ENCODE measurements at places on chromosomes 1 and 21.

GRCh38 chr1:103859721-103860120 lies 110.0 kb downstream of the AMY1C start:
- no peak for DNase-seq

- DNase-seq = no peak
Observed at GRCh38 chr1:217272385-217272784, 358.5 kb downstream of the GPATCH2 start.

DNA sequence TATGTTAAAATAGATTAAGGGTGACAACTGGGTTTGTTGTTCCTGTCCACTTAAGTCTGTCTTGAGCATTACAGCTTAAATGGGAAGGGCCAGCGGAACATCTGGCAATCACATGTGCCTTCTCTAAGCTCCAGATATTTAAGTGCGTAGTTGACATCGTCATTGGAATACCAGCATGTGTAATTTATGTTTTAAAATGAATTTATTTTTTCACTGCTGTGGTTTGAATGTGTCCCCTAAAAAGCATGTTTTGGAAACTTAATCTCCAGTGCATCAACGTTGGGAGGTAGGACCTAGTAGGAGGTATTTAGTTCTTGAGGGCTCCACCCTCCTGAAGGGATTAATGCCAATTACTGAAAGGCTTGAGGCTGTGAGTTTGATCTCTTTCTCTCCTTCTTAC lies 13.4 kb downstream of the ZCCHC17 start:
- DNase-seq = no peak

DNA sequence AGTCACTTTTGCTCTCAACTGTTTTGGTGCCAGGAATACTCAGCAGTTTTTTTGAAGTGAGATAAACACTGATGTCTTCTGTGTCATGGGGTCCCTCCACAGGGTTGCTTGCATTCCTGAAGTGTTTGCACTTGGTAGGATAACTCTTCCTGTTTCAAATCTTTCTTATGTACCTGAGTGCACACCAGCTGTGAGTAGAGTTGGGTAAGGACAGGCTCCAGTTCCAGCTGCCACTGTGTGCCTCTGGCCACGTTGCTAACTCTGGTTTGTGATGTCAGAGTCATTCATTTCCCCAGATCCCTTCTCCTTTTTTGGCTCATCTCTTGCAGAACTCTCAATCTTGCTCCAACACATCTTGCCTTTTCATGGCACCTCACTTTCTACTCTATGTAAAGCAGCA lies 356.3 kb upstream of the B3GALT2 start:
- no peak for DNase-seq

DNA sequence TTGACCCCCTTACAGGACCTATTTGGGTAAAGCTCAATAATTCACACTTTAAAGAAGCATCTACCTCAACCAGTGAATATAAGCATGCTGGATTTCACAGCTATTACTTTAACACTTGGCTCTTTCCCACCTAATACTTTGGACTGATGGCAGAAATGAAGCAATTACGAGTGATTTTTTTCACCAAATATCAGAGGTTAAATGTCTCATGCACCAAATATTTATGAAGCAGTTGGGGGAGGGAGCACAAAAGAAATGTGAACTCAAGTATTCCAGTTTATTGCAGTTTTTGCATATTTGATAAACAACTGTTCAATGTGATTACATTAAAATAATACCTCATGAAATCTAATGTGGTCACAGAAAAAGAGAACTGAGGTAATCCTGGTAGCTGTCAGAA lies 223.6 kb downstream of the LRRC7 start:
- no peak for DNase-seq

- peak; percentile 8 for DNase-seq
Observed at GRCh38 chr1:3483801-3484444, 29.5 kb downstream of the ARHGEF16 start.

Measured in activated CD4-positive, alpha-beta T cell treated with anti-CD3 and anti-CD28 coated beads for 24 hours (primary cell).